ENCODE measurements at places on chromosomes 4 and X.

- DNase-seq = no peak
Observed at GRCh38 chr4:185256446-185256845, 47.0 kb downstream of the SNX25 start.

GRCh38 chr4:1564535-1565375 lies 119.4 kb downstream of the FAM53A start:
- DNase-seq = no peak

- no peak for DNase-seq
Observed at GRCh38 chrX:73916931-73917667, 354.1 kb downstream of the CHIC1 start.

GRCh38 chrX:9310616-9311015 lies 154.2 kb upstream of the TBL1X start:
- no peak for DNase-seq

- no peak for DNase-seq
Observed at GRCh38 chr4:89788206-89789072, 48.5 kb downstream of the SNCA start.

- DNase-seq = no peak
Observed at GRCh38 chr4:108053251-108053711, 63.6 kb downstream of the HADH start.

DNA sequence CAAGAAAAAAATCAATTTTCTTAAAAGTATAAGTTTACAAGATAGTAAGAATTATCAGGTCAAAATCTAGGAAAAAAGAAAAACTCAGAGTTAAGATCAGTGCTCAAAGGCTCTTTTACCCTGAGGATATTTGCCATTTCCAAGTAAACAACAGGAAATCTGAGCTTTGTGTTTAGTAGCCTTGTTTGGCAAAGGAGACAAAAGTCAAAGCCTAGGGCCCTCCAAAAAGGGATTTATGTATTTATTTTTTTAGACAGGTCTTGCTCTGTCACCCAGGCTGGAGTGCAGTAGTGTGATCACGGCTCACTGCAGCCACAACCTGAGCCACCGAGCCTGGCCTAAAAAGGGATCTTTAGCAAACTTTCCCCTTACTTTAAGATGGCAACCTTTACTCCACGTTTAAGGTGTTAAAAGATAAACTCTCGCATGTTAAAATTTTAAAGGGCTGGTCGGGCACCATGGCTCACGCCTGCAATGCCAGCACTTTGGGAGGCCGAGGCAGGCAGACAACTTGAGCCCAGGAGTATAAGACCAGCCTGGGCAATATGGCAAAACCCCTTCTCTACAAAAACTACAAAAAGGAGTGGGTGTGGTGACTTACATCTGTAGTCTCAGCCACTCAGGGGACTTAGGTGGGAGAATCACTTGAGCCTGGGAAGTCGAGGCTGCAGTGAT lies 21.3 kb upstream of the OPHN1 start:
- no peak for DNase-seq

- DNase-seq = no peak
Observed at GRCh38 chr4:10005632-10006031, 15.7 kb downstream of the SLC2A9 start.

GRCh38 chr4:1902243-1902642 lies 31.1 kb downstream of the NSD2 start:
- no peak for DNase-seq

DNA sequence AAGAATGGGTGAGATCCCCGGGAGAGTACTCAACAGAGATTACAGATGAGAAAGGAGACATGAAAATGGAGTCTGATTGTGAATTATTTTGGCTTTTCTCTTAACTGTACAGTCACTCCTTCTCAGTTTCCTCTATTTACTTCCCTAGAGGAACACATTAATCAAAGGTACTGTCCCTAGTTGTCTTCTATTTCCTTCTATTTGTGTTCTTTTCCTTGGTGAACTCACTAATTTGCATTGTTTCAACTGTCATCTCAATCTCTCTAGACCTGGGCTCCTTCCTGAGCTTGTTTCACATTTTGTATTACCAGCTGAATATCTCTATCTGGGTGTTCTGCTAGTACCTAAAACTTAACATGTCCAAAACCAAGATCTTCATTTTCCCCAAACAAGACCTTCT lies 59.8 kb downstream of the ABCB7 start:
- no peak for DNase-seq

DNA sequence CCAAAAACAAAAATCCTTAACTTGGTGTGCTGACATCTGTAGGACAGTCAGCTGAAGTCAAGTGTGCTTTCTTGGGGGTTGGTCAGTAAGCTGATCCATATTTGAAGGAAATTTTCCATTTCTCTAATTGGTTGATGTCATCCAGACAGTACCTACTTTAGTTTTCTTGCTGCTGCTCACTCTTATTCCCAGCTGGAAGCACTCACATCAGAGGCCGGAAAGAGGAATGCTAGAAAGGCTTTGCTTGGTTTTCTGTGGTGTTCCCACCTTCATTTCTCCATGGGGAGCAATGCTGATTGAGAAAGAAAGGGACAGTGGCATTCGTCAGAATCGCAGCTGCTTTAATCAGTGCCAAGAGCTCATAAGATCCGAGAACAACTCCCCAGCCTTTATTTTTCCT lies 227.0 kb downstream of the C4orf33 start:
- DNase-seq = no peak

GRCh38 chr4:26912810-26913209 lies 52.2 kb downstream of the STIM2 start:
- no peak for DNase-seq

GRCh38 chr4:126247409-126247808 lies 932.7 kb downstream of the FAT4 start:
- DNase-seq = no peak

DNA sequence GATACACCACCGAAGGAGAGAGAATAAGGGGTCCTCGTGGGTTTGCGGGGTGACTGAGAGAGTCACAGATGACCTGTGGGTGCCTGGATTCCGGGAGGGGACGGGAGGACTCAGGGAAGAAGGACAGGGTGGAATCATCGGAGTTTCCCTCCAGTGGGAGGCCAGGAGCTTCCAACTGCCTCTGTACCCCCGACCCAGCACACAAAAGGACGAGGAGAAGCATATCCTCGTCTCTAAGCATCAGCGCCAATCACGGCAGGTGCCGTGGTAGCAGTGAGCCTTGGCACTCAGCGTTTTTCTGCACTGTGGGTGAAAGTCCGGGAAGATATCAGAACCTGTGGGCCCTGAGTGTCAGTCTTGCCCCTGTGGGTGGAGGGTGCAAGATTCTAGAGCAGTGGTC lies 62.0 kb downstream of the ASMT start:
- no peak for DNase-seq

- no peak for DNase-seq
Observed at GRCh38 chr4:78776729-78777575, 802 bp downstream of the BMP2K start.

GRCh38 chrX:35858361-35858760 lies 60.2 kb downstream of the MAGEB16 start:
- no peak for DNase-seq

- DNase-seq = no peak
Observed at GRCh38 chrX:2643880-2644279, 47.2 kb upstream of the CD99 start.

DNA sequence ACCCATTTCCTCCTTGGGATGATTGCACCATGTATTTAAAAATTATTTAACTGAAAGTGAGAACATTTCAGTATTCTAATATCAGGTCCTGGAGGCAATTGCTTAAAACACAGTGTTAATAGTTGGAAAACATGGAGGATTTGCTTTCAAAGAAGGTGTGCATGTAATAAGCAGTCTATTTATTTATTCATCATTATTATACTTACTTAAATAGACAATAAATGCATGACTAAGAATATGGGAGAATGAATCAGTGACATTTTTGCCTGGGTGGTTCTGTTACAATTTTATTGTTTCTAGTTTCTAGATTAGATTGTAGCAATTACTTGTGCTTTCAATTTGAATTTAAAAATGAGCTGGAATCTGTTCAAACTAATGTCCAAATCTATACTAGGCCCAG lies 145.5 kb downstream of the AREG start:
- no peak for DNase-seq

All from NCI-H187 (cell line).